ENCODE measurements at places on chromosomes 6 and 20.

GRCh38 chr6:109381061-109381746 is 1.1 kb downstream of the CD164 start:
- DNase-seq, result no peak

- DNase-seq, result no peak
Measured at GRCh38 chr6:36649701-36650484, 28.6 kb upstream of the CDKN1A start.

GRCh38 chr20:37390891-37391525 is 45.1 kb downstream of the SRC start:
- DNase-seq, result no peak

DNA sequence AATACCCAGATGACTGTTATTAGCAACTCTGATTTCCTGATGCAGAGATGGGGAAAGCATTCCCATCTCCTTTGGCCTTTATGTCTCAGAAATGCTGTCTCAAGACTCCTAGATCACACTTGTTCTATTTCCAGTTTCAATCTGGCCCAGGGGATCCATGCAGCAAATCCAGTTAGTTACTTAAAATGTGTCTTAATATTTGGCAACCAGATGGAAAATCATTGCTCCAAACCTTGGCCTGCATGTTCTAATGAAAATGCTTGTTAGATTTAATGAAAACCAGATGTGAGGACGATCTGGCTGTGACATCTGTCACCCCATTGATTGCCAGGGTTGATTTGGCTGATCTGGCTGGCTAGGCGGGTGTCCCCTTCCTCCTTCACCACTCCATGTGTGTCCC is 125.2 kb downstream of the TSHZ2 start:
- no peak for DNase-seq

DNA sequence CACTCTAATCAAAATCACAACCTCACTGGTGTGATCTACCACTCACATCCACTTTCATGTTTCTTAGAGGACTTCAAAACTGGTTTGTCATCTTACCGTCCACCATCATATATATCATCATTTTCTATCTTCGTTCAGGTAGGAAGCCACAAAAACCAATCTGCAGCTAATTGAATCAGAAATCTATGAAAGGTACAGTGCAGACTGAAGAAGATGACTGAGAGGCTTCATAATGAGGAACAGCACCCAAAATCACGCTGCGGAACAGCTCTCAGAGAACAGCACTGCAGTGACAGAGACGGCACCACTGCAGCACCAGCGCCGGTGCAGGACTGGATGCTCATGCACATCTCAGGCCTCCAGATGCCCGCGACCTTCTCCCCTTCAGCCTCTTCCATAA is 13.0 kb downstream of the GMDS start:
- DNase-seq, result no peak

- no peak for DNase-seq
Measured at GRCh38 chr6:157518397-157519250, 137.6 kb downstream of the ZDHHC14 start.

DNA sequence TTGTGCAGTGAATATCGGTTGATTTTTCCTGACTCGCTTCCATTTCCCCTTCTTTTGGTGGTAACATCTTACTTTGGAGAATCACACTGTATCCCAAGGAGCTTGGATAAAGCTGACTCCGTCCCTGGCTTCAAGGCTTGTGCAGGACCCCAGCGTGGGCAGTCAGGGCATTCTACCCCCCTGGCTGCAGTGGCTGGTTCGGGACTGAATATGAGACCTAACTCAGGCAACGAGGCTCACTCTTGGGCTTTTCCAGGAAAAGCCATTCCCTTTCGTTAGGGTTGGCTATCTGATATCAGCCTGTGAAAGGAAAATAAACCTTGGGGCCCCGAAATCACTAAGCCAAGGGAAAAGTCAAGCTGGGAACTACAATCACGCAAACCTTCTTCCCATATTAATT is 30.1 kb upstream of the GJA1 start:
- no peak for DNase-seq

GRCh38 chr20:4411744-4412143 is 310.0 kb upstream of the PRND start:
- DNase-seq, result no peak

DNA sequence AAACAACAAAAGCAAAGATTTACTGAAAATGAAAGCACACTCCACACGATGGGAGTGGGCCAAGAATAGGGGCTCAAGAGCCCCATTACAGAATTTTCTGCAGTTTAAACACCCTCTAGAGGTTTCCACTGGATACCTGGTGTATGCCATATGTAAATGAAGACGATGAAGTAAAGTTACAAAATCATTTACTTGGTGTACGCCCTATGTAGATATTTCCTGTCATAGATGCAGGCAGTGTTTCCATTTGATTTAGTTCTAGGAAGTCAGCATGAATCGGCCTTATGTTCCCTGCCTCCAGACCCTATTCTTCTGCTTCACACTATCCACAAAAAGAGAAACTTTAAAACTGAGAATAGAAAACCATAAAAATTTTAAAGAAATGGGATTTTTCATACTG is 404.4 kb upstream of the GJE1 start:
- DNase-seq, result no peak

DNA sequence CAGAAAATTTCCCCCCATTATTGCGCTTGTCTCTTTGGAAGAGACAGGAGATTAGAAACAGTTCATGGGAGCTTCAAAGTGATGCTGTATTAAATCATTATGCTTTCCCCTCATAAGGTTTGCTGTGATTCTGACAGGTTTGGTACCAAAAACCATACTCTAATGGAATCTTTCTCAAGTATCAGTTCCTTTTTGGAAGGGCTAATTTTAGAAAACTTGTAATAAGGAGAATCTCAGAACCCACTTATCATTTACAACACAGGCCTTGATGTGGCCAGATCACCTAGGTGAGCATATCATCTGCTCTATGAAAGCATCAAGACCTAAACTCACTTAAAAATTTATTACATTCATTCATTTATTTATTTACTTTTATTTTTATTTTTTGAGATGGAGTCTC is 51.2 kb downstream of the TP53INP2 start:
- no peak for DNase-seq

- no peak for DNase-seq
Measured at GRCh38 chr6:156954191-156954590, 177.0 kb downstream of the ARID1B start.

DNA sequence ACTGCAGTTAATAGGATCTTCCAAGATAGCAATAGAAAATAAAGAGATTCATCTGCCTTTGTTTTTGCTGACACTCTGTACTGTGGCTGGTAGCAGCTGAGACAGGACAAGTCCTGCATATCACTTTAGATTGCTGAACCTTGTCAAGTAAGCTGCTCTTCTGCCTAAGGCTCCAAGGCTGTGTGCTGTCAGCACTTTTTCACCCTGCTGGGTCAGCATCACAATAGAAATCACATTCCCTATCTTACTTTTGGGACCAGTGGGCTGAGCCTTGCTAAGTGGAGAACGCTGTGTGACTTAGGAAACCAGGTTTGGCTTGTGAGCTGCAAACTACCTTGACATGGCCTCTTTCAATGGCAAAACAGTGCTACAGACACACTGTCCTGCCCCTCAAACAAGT is 263.9 kb downstream of the FRK start:
- DNase-seq, result no peak

GRCh38 chr20:38143646-38144554 is 21.2 kb downstream of the TGM2 start:
- DNase-seq, result no peak

DNA sequence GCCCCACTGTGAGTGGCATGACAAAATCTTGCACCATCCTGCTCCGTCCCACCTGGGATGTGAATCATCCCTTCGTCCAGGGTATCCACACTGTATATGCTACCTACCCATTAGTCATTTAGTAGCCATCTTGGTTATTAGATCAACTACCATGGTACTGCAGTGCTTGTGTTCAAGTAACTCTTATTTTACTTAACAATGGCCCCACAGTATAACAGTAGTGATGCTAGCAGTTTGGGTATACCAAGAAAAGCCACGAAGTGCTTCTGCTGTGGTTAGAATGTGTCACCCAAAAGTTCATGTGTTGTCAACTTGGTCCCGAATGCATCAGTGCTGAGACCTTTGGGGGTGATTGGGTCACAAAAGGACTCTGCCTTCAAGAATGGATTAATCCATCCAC is 11.7 kb downstream of the OSER1 start:
- DNase-seq, result no peak

Data from activated T-cell treated with anti-CD3 and anti-CD28 coated beads, Interleukin-2, amount 50 U/mL, for 48 hours (primary cell).